ENCODE measurements at places on chromosomes 4 and X. TPM values are rescaled to one million over a fixed set of nuclear protein-coding genes. Genes with fewer than 3 reads are reported as not detected.
A peak's percentile ranks its signal among the peaks of the same experiment; 100 is the strongest.

GRCh38 chrX:43747476-43747875 is 91.4 kb downstream of the MAOA start:
- H3K27ac ChIP-seq, result no peak overlapping the region
- H3K4me3 ChIP-seq, result no peak overlapping the region
- H3K27me3 ChIP-seq, result no peaks in the 10 kb centered on the region
- no peaks in the 10 kb centered on the region for H3K36me3 ChIP-seq
- H3K4me1 ChIP-seq, result peaks cover 4% of the 10 kb centered on the region
- DNase-seq, result no peak

DNA sequence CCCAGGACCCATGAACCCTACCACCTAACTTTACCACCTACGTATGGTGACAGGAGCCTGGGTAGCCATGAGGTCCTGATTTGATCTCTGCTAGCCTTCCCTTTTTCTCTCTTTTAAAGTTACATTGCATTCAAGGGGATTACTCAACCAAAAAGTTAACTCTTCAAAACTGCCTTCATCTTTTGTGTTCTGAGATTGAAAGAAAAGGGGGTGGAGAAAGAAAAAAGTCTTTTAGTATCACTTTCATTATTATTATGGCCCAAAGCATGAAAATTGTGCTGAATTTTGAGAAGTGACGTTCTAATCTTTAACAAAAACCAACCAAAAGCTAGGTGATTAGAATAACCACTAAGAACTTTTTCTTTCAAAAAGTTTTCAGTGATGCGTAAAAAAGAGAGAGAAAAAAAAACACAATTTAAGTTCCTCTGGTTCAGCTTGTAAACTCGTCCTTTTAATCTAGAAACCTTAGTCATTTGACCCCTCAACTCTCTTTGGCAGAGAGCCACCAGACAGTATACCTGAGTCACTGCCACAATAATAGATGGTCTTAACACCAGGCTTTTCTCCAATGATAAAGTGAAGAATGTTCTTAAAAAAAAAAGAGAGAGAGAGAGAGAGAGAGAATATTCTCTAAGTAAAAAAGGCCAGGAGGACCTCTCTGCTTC is 347.4 kb upstream of the FGF13 start:
- DNase-seq, result peak; percentile 16
- H3K4me3 ChIP-seq, result no peak overlapping the region
- H3K4me1 ChIP-seq, result no peaks in the 10 kb centered on the region
- H3K27me3 ChIP-seq, result no peaks in the 10 kb centered on the region
- H3K36me3 ChIP-seq, result no peaks in the 10 kb centered on the region

GRCh38 chr4:179941911-179942310 is 2301.3 kb upstream of the TENM3 start:
- no peaks in the 10 kb centered on the region for H3K4me1 ChIP-seq
- no peak overlapping the region for H3K27ac ChIP-seq
- DNase-seq, result no peak
- no peak overlapping the region for H3K4me3 ChIP-seq

- no peaks in the 10 kb centered on the region for H3K36me3 ChIP-seq
- no peaks in the 10 kb centered on the region for H3K4me1 ChIP-seq
- DNase-seq, result no peak
- H3K4me3 ChIP-seq, result no peak overlapping the region
- no peaks in the 10 kb centered on the region for H3K27me3 ChIP-seq
Measured at GRCh38 chrX:137353404-137353803, 212.5 kb upstream of the ZIC3 start.

DNA sequence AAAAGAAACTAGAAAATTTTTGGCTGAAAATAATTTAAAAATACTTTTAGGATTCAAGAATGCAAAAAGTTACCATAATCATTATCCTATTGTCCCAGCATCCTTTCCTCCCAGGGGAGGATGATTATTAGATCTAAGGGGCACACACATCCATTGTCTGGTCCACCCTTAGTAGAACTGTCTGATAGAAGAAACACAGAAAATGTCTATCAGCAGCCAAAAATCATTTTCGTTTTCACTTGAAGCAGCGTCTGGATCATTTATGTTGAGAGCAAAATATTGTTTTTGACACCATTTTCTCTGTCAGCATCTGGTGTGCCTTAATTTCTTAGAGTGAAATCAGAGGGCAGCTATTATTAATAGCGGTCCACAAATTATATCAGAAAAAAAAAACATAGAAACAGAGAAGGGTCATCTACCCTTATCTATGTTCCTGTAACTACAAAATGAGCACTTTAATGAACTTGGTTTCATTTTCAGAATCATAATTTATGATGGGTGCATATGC is 446.3 kb downstream of the TRAM1L1 start:
- no peak for DNase-seq
- H3K4me3 ChIP-seq, result no peak overlapping the region
- H3K27me3 ChIP-seq, result no peaks in the 10 kb centered on the region
- H3K36me3 ChIP-seq, result no peaks in the 10 kb centered on the region

DNA sequence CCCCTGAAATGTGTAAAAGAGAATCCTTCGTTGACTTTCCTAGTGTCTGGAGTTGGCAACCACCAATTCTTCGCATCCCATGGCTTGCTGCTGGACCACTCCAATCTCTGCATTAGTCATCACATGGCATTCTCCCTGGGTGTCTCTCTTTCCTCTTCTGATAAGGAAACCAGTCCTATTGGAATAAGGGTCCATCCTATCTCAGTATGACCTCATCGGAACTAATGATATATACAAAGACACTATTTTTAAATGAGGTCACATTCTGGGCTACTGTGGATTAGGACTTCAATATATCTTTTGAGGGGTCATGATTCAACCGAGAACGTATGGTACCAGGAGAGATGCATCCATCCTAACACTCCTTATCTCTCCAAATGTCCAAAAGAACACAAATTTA is 259.1 kb upstream of the CPEB2 start:
- no peaks in the 10 kb centered on the region for H3K4me1 ChIP-seq
- no peak overlapping the region for H3K27ac ChIP-seq
- H3K27me3 ChIP-seq, result no peaks in the 10 kb centered on the region

- H3K27me3 ChIP-seq, result no peaks in the 10 kb centered on the region
- no peak overlapping the region for H3K4me3 ChIP-seq
- DNase-seq, result no peak
- no peaks in the 10 kb centered on the region for H3K4me1 ChIP-seq
Measured at GRCh38 chr4:67603310-67604028, 44.9 kb downstream of the STAP1 start.

GRCh38 chr4:145531223-145531622 is 49.6 kb downstream of the SMAD1 start:
- H3K27ac ChIP-seq, result no peak overlapping the region
- H3K4me1 ChIP-seq, result no peaks in the 10 kb centered on the region
- DNase-seq, result no peak
- H3K4me3 ChIP-seq, result no peak overlapping the region

- H3K4me3 ChIP-seq, result no peak overlapping the region
- H3K27me3 ChIP-seq, result no peaks in the 10 kb centered on the region
- H3K4me1 ChIP-seq, result no peaks in the 10 kb centered on the region
- no peak for DNase-seq
- no peaks in the 10 kb centered on the region for H3K36me3 ChIP-seq
Measured at GRCh38 chr4:127048376-127049044, 584.2 kb upstream of the INTU start.

DNA sequence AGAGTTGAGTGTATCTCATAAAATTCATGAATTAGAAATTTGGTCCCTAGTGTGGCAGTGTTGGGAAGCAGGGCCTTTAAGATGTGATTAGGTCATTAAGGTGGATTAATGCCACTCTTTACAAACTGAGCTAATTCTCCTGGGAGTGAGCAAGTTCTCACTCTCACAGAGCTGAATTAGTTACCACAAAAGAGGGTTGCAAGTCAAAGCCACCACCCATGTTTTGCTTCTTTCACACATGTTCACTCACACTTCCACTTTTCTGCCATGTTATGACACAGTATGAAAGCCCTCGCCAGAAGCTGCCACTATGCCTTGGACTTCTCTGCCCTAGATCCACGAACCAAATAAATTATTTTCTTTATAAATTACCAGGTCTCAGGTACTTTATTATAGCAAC is 332.1 kb downstream of the ARAP2 start:
- H3K27ac ChIP-seq, result no peak overlapping the region
- no peak overlapping the region for H3K4me3 ChIP-seq
- no peaks in the 10 kb centered on the region for H3K27me3 ChIP-seq
- no peaks in the 10 kb centered on the region for H3K4me1 ChIP-seq

DNA sequence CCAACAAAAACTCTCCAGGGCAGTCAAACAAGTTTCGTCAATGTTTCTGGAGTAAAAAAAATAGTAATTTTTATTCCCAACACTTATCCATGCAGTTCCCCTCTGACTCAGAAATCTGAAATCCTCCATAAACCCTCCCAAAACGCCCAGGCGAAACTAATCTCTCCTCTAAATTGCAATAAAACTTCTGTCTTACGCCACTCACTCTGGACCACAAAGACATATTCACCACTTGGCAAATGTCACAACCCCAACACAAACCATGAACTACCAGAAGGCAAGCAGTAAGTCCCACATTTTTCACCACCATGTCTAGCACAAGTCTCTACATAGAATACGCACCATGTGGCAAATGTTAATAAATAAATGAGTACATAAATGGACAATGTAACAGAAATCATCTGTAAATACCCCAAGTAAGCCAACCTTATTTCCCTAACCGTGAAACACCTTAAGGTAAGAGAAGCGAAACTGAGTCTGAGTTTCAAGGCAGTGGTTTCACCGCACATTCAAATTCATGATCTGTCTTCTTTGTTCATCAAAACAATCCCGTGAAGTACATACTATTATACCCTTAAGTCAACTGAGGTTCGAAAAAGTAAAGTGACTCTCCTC is 1.6 kb downstream of the PAPSS1 start:
- H3K4me3 ChIP-seq, result peak overlapping the region; percentile 56
- no peaks in the 10 kb centered on the region for H3K36me3 ChIP-seq
- no peaks in the 10 kb centered on the region for H3K27me3 ChIP-seq
- peak overlapping the region; percentile 86 for H3K27ac ChIP-seq
- H3K4me1 ChIP-seq, result peaks cover 18% of the 10 kb centered on the region

- H3K27me3 ChIP-seq, result no peaks in the 10 kb centered on the region
- no peaks in the 10 kb centered on the region for H3K36me3 ChIP-seq
- H3K4me1 ChIP-seq, result no peaks in the 10 kb centered on the region
- DNase-seq, result no peak
Measured at GRCh38 chr4:162909952-162910351, 256.7 kb downstream of the NAF1 start.

- no peaks in the 10 kb centered on the region for H3K36me3 ChIP-seq
- no peaks in the 10 kb centered on the region for H3K4me1 ChIP-seq
- H3K4me3 ChIP-seq, result no peak overlapping the region
- no peak overlapping the region for H3K27ac ChIP-seq
Measured at GRCh38 chr4:80419946-80420345, 84.4 kb downstream of the CFAP299 start.

GRCh38 chr4:8834681-8835220 is 36.9 kb downstream of the HMX1 start:
- no peak overlapping the region for H3K4me3 ChIP-seq
- H3K4me1 ChIP-seq, result no peaks in the 10 kb centered on the region
- no peaks in the 10 kb centered on the region for H3K27me3 ChIP-seq
- no peak overlapping the region for H3K27ac ChIP-seq

DNA sequence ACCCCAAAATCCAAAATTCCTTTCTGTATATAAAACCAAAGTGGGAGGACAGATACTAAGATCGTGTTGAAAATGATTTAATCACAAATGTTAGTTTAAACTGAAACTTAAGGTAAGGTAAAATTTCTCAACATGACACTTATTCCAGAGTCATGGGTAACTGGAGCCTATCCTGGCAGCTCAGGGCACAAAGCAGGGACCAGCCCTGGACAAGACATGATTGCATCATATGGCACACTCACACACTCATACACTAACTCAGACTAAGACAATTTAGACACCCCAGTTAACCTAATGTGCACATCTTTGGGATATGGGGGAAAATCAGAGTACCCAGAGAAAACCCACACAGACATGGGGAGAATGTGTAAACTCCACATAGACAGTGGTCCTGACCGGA is 244.1 kb upstream of the TEX13A start:
- H3K27ac ChIP-seq, result no peak overlapping the region
- no peak for DNase-seq
- H3K4me3 ChIP-seq, result no peak overlapping the region
- no peaks in the 10 kb centered on the region for H3K4me1 ChIP-seq

GRCh38 chr4:10115271-10115796 is 1.3 kb downstream of the WDR1 start:
- no peaks in the 10 kb centered on the region for H3K36me3 ChIP-seq
- H3K27ac ChIP-seq, result peak overlapping the region; percentile 96
- peak overlapping the region; percentile 88 for H3K4me3 ChIP-seq
- H3K27me3 ChIP-seq, result no peaks in the 10 kb centered on the region

DNA sequence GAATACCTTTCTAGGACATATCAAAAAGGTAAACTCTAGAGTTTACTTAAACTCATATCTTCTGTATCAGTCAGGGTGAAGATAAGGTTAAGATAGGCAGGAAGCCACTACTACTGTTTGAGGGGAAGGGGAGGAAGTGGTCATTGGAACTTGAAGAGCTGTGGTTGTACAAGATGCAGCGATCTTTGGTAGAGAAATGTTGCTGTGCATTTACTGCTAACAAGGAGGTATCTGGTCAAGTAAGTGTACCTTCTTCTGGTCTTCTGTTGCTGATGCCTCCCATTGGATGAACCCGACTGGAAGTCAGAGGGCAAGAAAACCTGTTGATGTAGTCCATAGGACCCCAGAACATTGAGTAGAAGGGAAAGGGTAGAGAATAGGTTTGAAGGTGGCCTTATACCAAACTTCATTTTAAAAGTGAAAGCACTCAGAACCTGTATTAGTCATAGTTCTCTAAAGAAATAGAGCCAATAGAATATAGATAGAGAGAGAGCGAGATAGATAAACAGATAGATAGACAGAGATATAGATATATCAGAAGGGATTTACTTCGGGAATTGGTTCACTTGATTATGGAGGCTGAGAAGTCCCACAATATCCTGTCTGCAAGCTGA is 47.9 kb upstream of the TSPAN5 start:
- H3K36me3 ChIP-seq, result no peaks in the 10 kb centered on the region
- no peak overlapping the region for H3K4me3 ChIP-seq
- no peak overlapping the region for H3K27ac ChIP-seq
- no peaks in the 10 kb centered on the region for H3K27me3 ChIP-seq

- no peaks in the 10 kb centered on the region for H3K36me3 ChIP-seq
- no peaks in the 10 kb centered on the region for H3K4me1 ChIP-seq
- H3K4me3 ChIP-seq, result no peak overlapping the region
- no peaks in the 10 kb centered on the region for H3K27me3 ChIP-seq
Measured at GRCh38 chrX:133081990-133082389, 14.9 kb downstream of the USP26 start.

GRCh38 chrX:143635915-143636314 is at the start of gene SLITRK4:
Gene SLITRK4 (minus strand): TSS chrX:143636101. CDS start chrX:143631108, 4,993 bp downstream.
- H3K4me3 ChIP-seq, result peak within 1 kb of the TSS; percentile 29
- peak within 1 kb of the TSS; percentile 51 for H3K27ac ChIP-seq
- peak; percentile 40 for DNase-seq
- no peaks in the 10 kb centered on the region for H3K27me3 ChIP-seq

- no peaks in the 10 kb centered on the region for H3K27me3 ChIP-seq
- H3K27ac ChIP-seq, result no peak overlapping the region
- H3K36me3 ChIP-seq, result no peaks in the 10 kb centered on the region
- no peak overlapping the region for H3K4me3 ChIP-seq
- DNase-seq, result peak; percentile 7
Measured at GRCh38 chrX:34341258-34341657, 209.1 kb upstream of the FAM47A start.

GRCh38 chrX:34406580-34406979 is 250.5 kb downstream of the TMEM47 start:
- H3K27me3 ChIP-seq, result no peaks in the 10 kb centered on the region
- no peak overlapping the region for H3K27ac ChIP-seq
- H3K4me1 ChIP-seq, result no peaks in the 10 kb centered on the region
- no peaks in the 10 kb centered on the region for H3K36me3 ChIP-seq
- no peak for DNase-seq

Gene L1CAM
- 0.40 TPM for polyA plus RNA-seq

Gene SLC38A5
- polyA plus RNA-seq, result 23.4 TPM

Gene MEPE
- not detected for polyA plus RNA-seq

Gene FHL1
- polyA plus RNA-seq, result 31.5 TPM

Gene SPP1
- polyA plus RNA-seq, result 466 TPM

Gene BRCC3
- polyA plus RNA-seq, result 21.5 TPM

Gene SLC7A11
- polyA plus RNA-seq, result 5.3 TPM

Gene AIFM1
- 65.2 TPM for polyA plus RNA-seq

Gene FGB
- polyA plus RNA-seq, result 2,096 TPM

Gene JCHAIN
- not detected for polyA plus RNA-seq

Gene NKX3-2
- polyA plus RNA-seq, result 0.33 TPM

Data from hepatocyte (in vitro differentiated cells).